Activated T-helper 1 cell treated with anti-CD3 and anti-CD28 coated beads, Interleukin-12 subunit alpha, Interleukin-12 subunit beta, Interleukin-2, Interleukin-4 antibody, amounts not matched to agents 30 ng/mL and 10 ng/mL and 1 ng/mL, durations not matched to agents 14 hours and 24 hours and 36 hours (primary cell): ENCODE measurements at places on chromosomes 5 and 9.

GRCh38 chr5:135569755-135570452 is 8.9 kb downstream of the CXCL14 start:
- DNase-seq, result no peak

DNA sequence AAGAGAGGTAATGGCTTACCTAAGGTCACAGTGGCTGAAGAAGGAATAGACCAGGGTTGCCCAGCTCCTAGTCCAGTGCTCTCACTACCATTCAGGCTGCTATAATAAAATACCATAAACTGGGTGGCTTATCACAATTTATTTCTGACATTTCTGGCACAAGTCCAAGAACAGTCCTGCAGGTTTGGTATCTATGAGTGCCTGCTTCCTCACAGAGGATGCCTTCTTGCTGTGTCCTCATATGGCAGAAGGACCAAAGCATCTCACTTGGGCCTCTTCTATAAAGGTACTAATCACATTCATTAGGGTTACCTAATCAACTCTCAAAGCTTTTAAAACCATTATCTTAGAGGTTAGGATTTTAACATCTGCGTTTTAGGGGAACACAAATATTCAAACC is 17.2 kb downstream of the STARD4 start:
- DNase-seq, result no peak

DNA sequence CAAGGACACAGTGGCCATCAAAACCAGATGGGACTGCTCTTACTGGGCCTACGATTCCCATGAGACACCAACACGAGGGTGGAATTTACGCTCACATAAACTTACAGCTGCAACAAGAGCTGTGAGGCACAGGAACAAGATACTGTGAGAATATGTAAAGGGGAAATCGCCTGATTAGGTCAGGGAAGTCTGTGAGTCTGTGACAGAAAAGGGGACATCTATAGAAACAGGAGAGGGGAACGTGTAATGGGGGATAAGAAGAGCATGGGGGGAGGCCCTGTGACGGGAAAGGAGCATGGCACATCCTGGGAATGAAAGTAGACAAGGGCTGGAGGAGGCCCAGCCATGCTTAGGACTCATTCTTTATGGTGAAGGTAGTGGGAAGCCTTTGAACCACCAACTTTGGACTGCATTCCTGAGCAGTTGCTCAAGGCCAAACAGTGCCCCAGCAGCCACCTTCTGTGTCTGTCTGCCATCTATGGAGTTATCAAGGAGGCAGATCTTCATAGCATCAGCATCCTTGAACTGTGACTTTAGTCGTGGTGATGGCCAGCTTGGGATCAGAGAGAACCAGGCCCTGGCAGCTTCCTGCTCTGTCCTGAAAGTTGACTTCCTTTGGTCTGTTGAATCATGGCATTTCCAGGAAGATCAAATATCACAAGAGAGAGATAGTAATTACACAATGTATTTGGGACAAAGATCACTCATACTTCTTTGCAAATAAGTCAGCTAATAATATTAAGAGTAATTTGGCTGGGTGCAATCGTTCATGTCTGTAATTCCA is 87.9 kb upstream of the FAM169A start:
- DNase-seq, result no peak

DNA sequence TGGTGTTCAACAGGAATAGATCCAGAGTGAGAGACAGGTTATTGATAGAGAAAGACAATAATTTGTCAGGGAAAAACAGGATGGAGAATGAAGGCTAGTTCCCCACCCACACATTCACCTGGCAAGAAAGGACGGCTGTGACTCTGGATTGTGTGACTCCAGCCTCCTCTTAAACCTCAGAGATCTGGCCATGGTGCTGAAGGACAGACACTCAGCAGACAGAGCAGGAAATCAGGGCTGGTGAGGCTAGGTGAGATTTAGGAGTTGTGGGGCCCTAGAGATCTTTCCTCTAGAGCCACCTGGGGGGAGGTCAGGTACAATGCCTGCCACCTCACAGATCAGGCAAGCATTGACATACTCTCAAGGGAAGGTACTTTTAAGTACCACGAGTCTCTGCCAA is 15.2 kb downstream of the OR1B1 start:
- DNase-seq, result no peak

DNA sequence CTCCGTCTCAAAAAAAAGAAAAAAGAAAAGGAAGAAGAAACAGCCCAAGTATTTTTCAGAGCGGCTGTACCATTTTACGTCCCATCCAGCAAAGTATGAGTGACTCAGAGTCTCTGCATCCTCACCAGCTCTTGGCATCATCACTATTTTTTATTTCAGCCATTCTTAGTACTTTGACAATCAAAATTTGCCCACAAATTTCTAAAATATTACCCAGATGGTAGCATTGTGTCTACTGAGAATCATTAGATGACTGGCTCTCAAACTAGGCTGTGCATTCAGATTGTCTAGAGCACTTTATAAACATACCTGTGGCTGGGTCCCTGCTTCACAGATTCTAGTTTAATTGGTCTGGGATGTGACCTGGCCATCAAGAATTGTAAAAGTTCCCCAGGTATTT is 21.6 kb upstream of the MELK start:
- DNase-seq, result no peak

DNA sequence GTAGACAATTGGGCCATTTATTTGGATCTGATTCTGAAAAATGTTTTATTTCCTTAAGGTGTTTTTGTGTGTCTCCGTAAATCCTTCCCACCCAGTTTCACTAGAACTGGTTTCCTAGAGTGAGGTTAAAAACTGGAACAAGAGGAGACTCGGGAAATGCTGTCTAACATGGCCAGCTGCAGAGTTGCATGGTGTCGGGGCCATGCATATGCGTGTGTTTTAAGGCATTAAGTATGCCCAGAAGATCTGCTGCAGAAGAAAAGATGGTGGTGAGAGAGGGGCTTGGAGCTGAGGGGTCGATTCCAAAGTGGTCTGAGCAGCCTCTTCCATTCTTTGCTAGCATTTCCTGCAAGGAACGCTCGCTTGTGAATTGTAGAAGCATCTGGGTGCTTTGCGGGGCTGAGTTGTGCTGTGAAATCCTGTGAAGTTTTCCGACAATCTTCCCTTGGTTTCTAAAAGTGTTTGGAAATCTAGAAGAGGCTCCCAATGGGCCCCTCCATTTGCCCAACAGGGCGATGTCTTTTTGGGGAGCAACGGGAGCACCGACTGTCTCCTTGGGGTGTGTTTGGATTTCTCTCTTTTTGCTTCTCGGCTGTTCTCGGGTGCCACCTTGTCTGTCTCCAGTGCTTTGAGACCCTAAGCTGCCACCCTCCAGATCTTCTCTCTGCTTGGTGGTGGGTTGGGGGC is 113.8 kb downstream of the COL5A1 start:
- no peak for DNase-seq

DNA sequence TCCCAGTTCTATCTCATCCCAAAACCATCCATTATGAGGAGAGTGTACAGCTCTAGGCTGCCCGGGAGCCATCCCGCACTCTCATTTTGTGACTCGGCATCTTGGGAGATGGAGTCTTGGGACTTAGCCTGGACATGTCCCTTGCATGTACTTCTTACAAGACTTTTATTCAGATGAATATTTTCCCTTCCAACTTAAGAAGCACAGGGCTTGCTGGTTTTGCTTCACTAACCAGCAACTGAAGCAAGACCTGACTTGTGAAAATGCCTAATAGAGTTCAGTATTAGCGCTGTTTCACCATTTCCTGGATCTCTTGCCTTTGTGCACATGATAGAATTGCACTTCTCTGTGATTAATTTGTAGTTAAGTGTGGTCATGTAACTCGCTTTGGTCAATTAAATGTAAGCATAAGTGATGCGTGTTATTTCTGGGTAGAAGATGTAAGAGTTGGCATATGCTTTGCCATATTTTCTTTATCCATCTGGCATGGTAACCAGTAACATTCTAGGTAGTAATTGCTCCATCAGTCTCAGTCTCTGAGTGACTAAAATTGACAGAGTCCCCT is 55.8 kb downstream of the PDCD1LG2 start:
- no peak for DNase-seq

GRCh38 chr5:11854936-11855335 is 49.3 kb downstream of the CTNND2 start:
- DNase-seq, result no peak

GRCh38 chr5:73426034-73426433 is 22.5 kb downstream of the FOXD1 start:
- DNase-seq, result no peak

DNA sequence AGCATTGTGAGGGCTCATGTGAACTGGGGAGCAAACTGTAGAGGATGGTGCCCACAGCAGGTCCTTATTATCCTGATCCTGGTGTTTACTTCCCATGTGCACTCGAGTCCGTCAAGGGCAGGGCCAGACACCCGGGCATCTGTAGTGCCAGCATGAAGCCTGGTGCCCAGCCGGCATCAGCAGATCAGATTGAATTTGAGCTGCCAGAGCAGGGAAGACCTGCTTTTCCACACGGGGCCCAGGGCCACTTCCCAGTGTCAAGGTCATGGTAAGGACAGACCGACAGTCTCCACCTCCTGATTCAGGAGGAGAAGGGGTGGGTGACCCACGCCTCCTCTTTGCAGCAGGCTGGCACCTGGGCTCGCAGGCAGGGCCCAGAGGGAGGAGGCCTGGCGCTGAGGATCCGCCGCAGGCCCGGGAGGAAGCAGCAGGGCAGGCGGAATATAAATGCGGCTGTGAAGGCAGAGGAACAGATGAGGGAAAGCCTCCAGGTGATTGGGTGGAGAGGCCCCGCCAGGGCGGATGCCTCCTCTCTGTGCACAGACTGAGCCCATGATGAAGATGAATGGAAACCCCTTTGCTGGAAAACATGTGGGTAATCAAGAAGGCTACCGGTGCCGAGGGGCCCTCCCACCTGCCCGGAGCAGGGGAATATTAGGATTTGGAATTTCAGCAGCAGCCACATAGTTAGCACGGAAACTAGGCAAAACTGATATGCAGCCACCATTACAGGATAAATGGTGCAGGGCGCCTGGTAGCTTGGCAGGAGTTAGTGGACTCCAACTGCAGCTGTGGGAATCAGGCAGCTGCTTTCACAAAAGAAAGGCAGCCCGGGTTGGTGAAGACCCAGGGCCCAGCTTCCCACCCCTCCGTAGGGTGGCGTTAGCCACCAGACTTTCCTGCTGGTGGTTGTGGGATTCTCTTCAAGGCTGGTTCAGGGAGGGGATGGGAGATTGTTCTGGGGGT is 114.9 kb downstream of the GAPVD1 start:
- no peak for DNase-seq

GRCh38 chr9:111197256-111197655 is 132.8 kb downstream of the OR2K2 start:
- DNase-seq, result no peak

GRCh38 chr9:98146101-98146991 is 27.3 kb upstream of the TRIM14 start:
- DNase-seq, result no peak

- DNase-seq, result no peak
Measured at GRCh38 chr9:8492024-8492423, 692.4 kb upstream of the DMAC1 start.

DNA sequence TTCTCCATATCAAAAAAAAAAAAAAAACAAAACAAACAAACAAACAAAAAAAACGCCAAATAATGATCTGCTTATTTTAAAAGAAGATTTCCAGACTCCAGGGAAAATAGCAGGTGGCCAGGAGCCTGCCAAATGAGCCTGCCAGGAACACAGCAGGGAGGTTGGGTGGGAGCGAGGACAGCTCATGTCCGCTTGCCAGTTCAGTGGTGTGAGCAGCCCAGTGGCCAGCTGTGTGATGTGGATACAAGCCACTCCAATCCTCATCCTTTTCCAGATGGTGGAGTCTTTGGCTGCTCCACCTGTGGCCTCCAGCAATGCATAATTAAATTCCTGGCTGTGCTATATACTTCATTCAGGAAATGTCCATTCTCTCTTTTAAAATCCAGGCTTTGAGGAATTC is 1025.1 kb upstream of the C9orf72 start:
- DNase-seq, result no peak

GRCh38 chr9:98867429-98868168 is 60.1 kb downstream of the GALNT12 start:
- DNase-seq, result no peak

DNA sequence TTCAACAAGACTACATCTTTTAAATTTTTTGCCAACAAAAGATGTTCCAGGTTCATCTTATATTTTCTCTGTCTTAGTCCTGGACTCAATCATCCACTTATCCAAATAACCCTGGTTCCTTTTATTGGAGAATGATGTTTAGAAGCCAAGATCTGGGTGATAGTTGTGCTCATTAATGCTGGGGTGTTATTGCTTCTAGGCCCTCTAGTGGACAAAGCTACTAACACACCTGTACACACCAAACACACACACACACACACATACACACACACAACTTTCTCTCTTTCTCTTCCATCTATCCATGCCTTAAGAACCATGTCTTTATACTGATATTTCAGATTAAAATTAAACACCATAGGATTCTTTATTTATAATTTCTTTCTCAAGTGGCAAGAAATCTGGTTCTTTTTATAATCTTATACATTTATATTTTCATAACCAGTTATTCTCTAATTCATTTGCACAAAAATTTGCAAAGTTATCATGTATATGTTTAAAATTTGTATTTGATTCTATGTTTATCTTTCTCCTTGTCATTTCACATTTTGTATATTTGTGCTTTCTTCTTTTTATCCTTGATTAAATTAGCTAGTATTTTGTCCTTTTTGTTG is 179.1 kb upstream of the SMIM23 start:
- no peak for DNase-seq

- no peak for DNase-seq
Measured at GRCh38 chr9:137206602-137207001, 1.1 kb downstream of the NDOR1 start.

GRCh38 chr5:83331842-83332241 is 139.7 kb upstream of the VCAN start:
- no peak for DNase-seq

DNA sequence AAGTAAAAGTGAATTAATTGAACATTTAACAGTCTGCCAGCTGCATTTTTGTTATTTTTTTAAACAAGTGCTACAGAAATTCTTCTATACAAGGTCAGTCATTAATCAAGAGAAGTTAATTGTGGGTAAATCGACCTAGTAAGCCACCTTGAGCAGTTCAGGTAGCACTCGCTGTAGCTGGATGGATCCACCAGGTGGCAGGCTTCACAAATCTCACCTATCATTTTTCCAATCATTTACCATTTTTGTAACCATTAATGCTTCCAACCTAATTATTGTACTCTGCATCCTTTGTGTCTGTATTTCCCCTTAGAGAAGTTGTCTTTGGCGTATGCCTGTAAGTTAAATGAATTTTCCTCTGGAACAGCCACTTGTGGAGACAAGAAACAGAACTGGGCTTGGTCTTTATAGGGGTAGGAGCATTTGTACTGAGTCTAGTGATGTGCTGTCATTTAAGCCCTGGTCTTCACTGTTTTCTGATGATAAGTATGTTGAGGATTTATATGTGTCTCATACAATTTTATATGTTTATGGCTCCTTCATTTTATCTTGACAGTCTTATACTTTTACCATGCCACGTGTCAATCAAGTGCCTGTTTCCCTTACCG is 39.5 kb downstream of the CD180 start:
- no peak for DNase-seq
